T follicular helper cell (primary cell): ENCODE measurements at places on chromosomes 3 and 15.

DNA sequence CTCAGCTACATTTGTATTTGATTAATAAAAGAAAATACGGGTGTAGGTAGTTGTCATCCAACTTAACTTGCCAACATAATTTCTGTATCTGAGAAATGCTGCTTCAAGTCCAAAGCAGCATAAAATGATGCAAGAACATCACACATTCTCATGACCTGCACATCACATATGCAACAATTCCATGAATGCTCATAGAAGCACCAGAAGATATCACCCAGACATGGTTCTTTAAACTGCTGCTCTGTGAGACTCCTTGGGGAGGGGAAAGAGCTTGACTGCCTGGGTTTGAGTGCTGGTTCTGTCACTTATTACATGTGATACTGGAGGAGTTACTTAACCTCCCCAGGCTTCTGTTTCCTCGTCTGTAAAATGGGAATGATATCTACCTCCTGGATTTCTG is 39.4 kb downstream of the CHST14 start:
- DNase-seq = no peak

DNA sequence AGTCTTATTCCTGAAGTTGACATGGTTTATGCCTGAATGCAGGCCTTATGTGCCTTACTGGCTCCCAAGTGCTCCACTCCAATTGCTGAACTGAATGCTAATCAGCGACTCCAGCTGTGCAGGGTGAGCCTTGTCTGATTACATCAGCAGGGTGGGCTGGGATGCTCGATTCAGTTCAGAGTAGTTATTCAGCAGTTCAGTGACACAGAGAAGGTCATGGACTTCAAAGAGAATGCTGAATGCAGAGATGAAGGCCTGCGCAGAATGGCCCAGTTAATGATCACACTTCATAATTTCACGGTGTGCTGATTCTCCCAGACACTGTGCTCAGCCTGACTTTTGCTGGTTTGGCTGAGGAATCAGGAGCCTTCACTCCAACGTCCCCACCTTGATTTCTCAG is 63.6 kb downstream of the CLDN1 start:
- no peak for DNase-seq

DNA sequence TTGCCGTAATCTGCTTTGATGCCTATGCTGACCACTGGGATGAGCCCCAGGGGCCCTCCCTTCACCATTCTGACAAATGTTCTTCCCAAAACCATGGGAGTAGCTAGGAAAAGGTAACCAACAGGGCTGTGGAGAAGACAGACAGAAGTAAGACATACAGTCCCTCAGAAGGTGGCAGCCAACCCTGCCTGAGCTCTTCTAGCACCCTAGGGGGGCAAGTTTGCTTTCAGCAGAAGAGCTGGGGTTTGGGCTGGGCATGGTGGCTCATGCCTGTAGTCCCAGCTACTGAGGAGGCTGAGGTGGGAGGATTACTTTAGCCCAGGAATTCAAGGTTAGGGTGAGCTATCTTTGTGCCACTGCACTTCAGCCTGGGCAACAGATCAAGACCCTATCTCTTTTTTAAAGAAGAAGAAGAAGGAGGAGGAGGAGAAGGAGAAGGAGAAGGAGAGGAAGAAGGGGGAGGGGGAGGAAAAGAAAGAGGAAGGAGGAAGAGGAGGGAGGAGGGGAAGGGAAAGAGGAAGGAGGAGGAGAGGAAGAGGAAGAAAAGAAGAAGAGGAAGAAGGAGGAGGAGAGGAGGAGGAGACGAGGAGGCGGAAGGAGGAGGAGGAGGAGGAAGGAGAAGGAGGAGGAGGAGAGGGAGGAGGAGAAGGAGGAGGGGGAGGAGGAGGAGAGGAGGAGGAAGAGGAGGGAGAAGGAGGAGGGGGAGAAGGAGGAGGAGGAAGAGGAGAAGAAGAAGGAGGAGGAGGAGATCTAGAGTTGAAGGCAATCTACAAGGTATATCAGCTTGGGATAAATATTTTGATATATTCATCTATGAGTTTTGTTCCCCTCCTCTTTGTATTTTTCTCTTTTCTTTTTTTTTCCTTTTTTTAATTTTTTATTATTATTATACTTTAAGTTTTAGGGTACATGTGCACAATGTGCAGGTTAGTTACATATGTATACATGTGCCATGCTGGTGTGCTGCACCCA is 44.9 kb upstream of the ABHD2 start:
- no peak for DNase-seq

DNA sequence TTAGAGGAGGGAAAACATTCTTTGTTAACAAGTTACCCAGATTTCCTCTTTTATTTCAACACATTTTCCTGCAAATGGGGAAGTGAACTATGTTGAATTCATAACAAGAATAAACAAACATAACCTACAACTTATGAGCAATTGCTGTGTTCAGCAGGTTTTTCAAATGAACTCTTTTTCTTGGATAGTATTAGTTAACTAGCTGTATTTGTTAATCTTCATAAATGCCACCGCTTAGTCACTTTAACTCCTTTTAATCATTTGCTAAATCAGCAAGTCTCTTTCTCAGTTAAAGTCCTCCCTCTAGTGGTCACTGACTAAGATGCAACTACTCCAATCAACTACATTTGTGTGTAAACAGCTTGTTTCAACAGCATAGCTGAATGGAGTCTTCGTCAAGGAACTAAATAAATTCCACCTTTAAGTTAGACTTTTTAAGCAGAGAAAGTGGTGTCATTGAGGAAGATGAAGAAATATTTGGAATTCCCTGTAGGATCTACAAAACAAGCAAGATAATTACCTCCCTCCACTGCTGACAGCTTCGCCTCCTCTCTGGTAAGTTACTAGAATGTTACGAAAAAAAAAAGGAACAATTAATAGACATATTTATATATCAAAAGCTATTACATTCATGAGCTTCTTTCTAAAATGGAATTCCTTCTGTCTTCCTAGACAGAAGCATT is 1122.0 kb downstream of the ROBO1 start:
- DNase-seq = no peak

DNA sequence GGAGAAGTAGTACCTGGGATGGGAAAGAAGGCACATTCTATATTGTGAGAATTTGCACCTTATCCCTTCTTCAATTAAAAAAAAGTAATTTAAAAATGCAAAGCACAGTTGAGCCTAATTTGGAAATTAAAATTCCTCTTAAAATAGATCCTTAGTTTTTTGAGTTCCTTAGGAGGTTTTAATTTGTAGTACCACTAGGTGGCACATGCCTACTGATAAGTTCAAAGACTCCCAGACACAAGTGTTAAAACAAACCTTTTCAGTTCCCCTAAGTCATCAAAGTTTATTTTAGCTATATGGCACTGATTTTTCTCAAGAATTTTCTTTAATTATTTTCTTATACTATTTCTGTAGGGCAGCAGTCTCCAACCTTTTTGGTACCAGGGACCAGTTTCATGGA is 127.6 kb upstream of the AZI2 start:
- no peak for DNase-seq

- no peak for DNase-seq
Measured at GRCh38 chr15:80447077-80447476, 42.9 kb downstream of the ARNT2 start.

- no peak for DNase-seq
Measured at GRCh38 chr3:53941184-53941583, 49.5 kb upstream of the SELENOK start.

DNA sequence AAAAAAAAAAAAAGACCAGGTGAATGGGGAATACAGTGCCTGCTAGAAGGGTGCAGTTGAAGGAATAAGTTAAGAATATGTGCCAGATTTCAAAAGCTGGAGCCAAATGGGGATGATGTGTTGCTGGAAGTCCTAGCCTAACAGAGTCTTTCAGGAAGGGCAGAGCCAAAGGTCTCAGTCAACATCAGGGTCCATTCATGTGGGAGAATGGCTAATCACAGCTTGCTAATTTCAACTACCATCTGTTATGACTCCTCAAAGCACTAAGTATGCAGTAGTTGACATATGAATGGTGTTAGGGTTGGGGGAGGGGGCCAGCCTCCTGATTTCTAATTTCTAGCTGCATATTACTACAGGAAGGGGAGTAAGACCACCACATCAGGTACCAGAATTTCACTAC is 4.4 kb downstream of the ZBTB38 start:
- no peak for DNase-seq

DNA sequence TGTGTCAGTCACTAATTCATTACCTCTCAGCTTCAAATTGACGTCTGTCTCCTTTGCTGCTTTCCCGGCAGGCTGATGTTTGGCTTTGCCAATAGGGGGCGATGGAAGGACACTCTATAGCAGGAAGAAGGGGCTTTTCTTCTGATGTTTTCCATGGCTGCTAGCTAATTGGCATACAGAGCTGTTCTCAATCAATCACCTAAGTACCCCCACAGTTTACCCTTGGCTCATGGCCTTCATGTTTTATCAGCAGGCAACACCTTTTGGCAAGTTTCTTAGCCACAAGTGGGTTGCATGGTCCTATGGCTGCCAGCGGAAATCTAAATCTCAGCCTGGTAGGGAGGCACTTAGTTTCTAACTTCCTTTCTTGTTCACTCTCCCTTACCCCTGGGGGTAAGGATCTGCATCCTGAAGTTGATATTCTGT is 45.0 kb downstream of the ESYT3 start:
- DNase-seq = no peak

- DNase-seq = no peak
Measured at GRCh38 chr15:101675015-101675414, 22.8 kb upstream of the TM2D3 start.

DNA sequence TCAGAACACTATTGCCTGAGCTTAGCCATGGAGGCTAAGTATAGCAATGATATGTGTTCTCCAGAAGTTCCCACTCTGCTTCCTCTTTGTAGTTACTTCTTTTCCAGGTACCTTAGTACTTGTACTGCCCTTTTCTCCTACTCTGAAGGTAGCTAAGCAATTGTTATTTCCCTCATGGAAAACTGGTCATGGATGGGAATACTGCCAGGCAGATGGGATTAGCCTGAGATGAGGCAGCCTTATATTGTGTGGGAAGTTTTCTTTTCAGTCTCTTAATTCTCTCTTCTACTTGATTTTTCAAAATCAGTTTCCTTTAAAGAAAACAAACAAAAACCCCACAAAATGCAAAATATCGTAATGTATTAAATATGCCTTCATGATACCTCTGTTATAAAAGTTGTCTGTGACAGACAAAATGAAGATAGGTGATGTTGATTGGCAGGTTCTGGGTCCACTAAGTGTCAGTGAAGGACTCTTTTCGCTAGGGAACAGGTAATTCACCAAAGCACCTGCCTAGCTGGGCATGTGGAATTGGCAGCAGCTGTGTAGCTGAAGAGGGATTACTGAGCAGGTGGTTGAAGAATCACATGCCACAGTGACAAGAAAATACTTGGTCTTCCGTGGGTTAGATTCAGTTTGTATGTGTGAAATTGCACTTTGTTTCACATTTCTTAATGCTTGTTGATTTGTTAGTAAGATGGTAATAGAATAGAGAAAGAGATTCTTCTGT is 4.1 kb downstream of the ZNF609 start:
- DNase-seq = no peak

- DNase-seq = no peak
Measured at GRCh38 chr3:182631183-182632076, 161.9 kb upstream of the ATP11B start.
